ENCODE measurements at places on chromosomes 7 and 10.

DNA sequence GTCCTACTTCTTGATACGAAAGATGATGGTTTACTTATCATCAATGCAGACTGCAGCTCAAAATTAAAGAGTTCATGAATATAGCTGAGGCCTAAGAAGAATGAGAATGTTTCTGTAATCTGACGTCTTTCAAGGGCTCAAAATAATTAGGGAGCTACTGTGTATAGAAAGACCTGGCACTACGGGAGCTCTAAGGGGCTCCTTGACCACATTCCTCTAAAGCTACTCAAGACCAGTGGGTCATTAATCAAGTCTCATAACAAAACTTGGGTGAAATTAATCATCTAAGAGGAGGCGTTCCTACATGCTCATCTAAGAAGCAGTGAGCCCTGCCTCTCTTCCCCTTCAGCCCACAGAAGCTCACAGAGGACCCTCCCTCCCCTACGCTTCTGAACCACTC is 863.8 kb upstream of the AUTS2 start:
- no peak for DNase-seq

DNA sequence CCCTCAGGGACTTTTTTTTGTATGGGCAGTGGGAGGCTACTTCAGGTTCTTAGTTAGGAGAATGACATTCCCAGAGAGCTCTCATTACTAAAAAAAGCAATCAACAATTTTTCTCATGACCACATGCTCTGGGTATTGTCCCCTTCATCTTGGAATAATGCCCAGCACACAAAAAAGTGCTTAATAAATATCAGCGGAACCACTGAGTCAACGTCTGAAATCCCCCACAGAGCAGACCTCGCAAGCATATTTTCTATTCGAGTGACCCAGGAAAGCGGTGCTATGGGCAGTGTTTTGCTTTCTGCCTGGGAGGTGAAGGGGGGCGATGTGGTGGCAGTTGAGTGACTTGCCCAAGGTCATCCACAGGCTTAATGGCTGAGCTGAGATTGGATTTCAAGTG is 493.4 kb upstream of the ZMIZ1 start:
- DNase-seq: no peak

- no peak for DNase-seq
Observed at GRCh38 chr7:2264158-2264557, 22.1 kb downstream of the NUDT1 start.

GRCh38 chr7:7424151-7424873 is 111.4 kb downstream of the COL28A1 start:
- peak; percentile 4 for DNase-seq

GRCh38 chr7:111735661-111736551 is 173.6 kb upstream of the IMMP2L start:
- peak; percentile 55 for DNase-seq

GRCh38 chr7:116986611-116987565 is 33.6 kb downstream of the ST7 start:
- no peak for DNase-seq

DNA sequence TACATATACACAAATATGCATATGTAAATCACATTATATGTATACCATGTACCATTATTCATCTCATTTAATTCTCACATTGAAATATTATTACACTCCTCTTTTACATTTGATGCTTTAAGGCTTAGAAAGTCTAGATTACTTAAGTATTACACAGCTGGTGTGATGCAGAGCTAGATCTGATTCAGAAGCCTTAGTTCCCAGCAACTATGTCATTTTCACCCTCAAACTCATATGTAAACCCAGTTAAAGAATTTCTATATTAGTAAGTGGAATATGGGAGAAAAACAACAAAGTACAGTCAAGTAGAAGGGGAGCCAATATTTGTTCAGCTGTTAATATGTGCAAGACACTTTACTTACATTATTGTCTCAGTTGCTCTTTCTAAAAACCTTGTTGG is 74.3 kb upstream of the CSTF2T start:
- no peak for DNase-seq

- DNase-seq: no peak
Observed at GRCh38 chr7:24133691-24134090, 150.3 kb upstream of the NPY start.

DNA sequence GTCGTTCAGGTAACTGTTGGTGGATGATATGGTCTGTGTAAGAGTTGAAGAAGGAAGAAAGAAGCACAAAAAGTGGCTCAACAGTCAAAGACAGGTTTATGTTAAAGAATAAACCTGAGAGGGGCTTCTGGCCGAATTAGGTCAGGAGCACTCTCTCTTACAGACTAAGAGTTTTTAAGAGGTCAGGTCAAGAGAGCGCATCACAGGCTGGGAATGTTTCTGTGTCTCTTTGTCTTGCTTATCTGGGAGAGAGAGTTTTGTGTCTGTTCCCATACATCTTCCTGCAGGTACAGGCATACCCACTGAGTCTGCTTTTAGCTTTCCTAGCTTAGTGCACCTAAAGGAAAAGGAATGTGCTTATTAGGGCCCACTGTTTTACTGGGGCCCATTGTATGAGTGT is 22.2 kb upstream of the PRPF18 start:
- no peak for DNase-seq

DNA sequence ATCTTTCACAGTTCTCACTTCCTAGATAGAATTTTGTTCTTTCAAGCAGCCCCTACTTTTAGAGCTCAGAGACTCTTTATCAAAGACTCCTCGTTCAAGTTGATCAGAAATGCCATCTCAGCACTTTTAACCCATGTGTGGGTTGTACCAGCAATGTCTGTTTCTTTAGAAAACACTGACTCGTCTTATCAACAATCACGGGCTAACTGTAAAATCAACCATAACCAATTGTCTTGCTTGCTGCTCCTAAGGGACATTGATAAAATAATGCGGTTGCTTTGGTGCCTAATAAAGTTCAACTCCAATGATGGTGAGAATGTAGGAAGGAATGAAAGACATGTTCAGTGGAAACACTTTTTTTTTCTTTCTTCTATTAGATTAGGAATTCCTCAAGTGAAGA is 12.9 kb upstream of the CDK6 start:
- DNase-seq: no peak

DNA sequence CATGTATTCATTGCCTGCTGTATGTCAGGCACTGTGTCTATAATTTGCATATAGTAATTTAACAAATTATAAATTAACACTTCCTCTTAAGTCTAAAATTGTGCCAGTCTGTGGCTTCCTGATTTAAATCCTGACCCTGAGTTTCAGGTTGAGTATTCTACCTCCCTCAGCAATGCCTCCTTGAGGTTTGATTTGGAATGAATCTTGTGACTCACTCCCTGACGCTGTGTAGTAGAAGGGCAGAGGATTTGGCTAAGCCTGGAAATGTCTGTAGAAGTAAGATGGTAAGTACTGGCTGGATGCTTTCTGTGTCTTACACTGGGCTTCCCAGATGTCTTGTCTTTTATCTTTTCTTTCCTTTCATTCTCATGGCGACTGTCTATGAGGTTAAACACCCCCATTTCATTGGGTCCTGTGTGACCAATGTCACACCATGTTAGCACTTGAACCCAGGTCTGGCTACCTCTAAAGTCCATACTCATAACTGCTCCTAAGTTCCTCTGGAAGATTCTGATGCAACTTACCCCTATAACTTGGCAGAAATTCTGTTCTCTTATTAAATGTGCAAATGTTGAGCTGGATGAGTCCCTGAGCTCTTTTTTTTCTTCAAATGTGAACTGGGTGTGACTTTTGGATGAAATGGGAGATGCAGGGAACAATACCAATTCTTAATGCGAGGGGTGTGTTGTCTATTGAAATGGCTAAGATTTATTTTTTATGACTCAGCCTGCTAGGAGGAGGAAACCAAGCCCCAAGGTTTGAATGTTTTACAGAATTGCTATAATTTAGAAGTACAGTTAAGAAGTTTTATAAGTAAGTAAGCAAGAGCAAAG is 48.5 kb downstream of the PLCE1 start:
- no peak for DNase-seq

GRCh38 chr10:32981760-32982159 is 23.7 kb upstream of the ITGB1 start:
- no peak for DNase-seq

DNA sequence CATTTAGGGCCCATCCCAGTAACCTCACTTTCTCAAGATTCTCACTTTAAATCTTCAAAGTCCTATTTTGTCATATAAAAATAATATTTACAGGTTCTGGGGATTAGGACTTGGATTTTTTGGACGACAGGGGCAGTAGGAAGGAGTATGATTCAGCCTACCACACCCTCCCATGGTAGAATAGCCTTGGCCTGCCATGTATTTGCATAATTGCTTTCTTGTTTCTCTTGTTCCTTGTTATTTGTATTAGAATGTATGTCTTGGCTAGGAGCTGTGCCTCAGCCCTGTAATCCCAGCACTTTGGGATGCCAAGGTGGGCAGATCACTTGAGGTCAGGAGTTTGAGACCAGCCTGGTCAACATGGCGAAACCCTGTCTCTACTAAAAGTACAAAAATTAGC is 92.5 kb downstream of the ELAPOR2 start:
- no peak for DNase-seq

DNA sequence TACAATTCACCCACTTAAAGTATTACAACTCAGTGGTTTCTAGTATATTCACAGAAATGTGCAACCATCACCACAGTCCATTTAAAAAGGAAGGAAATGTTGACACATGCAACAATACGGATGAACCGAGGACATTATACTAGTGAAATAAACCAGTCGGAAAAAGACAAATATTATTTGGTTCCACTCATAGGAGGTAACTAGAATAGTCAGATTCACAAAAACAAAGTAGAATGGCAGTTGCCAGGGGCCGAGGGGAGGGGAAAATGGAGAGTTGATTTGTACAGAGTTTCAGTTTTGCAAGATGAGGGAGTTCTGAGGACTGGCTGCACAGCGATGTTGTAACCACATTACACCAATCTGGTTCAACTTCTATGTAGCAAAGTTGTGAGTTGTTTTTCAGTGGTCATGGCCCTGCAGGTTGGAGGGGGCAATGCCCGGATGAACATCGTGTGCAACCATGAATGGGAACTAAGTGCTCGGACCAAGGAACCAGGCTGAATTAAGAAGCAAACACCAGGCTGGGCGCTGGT is 17.6 kb upstream of the TNPO3 start:
- no peak for DNase-seq

GRCh38 chr7:123271231-123271630 is 71.5 kb upstream of the SLC13A1 start:
- DNase-seq: no peak

GRCh38 chr10:113620936-113621335 is 42.9 kb downstream of the NRAP start:
- no peak for DNase-seq

- no peak for DNase-seq
Observed at GRCh38 chr10:89114846-89115625, 92.1 kb downstream of the CH25H start.

DNA sequence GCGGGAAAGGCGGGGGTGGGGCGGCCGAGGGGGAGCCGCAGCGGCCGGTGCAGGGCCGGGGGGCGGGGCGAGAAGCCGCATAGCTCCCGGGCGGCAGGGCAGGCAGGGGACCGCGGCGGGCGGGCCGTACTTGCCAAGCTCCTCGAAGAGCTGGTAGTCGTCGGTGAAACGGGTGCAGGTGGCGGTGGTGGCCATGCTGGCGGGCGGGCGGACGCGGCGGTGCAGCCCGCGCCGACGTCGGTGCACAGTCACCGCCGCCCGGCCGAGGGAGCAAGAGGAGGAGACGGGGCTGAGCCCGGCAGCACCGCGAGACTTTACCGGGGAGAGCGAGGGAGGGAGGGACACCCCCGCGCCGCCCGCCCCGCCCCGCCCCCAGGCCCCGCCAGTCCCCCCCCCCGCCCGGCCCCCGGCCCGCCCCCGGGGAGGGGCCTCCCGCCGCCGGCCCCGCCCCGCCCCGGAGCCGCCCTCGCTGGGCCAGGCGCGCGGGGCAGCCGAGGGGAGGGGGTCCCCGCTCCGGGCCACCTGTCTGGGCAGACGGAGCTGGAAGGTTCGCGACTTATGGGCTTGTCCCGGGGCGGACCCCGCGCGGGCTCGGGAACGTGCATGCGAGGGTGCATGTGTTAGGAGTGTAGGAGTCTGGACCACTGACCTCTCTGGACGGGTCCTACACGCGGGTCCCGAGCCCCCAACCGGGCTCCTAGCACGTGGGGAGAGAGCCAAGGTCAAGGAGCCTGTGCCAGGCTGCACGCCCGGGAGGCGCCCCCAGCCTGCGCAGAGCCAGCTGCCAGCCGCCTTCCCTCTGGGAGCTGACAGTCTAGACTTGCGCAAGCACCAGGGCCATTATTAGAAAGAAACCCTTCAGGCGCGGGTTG is at the start of gene CAMK2G:
Gene CAMK2G, minus strand, starts transcription at position 289 of the 872 bp plus-strand sequence. Its CDS starts 94 bp downstream, at position 195.
- DNase-seq: peak; percentile 64

DNA sequence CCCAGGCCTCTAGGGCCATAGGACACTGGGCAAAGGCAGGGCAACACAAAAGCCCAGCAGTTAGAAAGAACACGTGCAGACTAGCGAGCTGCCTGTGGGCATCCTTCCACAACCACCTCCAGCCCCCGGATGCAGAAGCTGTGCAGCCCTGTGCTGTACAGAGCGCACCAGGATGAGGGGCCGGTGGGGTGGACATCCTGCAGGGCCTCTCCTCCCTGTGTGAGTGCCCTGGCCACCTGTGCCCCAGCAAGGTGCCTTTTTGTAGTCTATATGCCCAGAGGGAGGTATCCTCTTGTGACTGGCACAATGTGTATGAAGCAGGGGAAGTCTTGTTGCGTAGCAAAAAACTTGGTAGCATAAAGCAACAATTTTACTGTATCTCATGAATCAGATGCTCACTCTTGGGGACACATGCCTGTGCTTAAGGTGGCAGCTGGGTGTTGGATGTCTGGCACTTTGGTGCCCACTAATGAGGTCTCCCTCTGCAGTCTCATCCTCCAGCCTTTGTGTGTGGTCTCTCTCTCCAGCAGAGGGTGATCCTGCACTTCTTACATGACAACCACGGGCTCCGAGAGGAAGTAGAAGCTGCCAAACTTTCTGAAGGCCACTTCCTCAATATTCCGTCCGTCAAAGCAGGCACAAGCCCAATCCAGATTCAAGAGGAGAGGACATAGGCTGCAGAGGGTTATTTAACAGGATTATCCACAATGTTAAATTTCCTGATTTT is 8.7 kb downstream of the NCAPG2 start:
- DNase-seq: peak; percentile 22

DNA sequence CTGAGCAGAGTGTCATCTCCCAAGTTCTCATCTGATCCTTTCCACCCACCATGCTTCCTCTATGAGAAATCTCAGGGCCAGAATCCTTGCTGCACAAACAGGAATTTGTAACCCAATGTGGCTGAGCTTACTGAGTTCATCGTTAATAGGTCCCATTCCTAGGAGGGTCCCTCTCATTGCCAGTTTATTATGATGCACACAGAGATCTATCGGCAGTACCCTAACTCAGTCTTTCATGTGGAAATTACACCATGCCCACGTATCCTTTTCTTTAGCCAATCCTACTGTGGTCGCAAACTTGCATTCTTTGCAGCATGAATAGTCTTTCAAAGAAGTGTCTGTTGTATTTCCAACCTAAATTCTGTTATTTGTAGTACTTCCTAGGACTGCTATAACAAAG is 12.1 kb downstream of the TMEM236 start:
- DNase-seq: no peak

- DNase-seq: no peak
Observed at GRCh38 chr10:14603534-14604102, 171.1 kb downstream of the FAM107B start.

- DNase-seq: no peak
Observed at GRCh38 chr7:47654672-47655298, 72.9 kb upstream of the TNS3 start.

GRCh38 chr10:18567343-18567856 is 84.0 kb downstream of the NSUN6 start:
- DNase-seq: no peak

GRCh38 chr7:42198974-42199668 is 37.9 kb downstream of the GLI3 start:
- DNase-seq: no peak

- no peak for DNase-seq
Observed at GRCh38 chr10:102781090-102781920, 37.6 kb downstream of the WBP1L start.

GRCh38 chr10:99836711-99837110 is 54.3 kb downstream of the ABCC2 start:
- no peak for DNase-seq

All from stimulated activated CD8-positive, alpha-beta memory T cell treated with anti-CD3 and anti-CD28 coated beads, Interleukin-12 subunit alpha, Interleukin-12 subunit beta, amount 100 ng/mL, for 1 hour (primary cell).